Activated CD8-positive, alpha-beta T cell treated with anti-CD3 and anti-CD28 coated beads for 36 hours (primary cell): ENCODE measurements at places on chromosomes 4 and X. TPM values are rescaled to one million over a fixed set of nuclear protein-coding genes. Genes with fewer than 3 reads are reported as not detected.
A peak's percentile ranks its signal among the peaks of the same experiment; 100 is the strongest.

The ZDHHC15 gene
- 0.27 TPM for total RNA-seq

The SMIM43 gene
- not detected for total RNA-seq

The IQCM gene
- total RNA-seq = not detected

The RS1 gene
- not detected for total RNA-seq

The OTUD6A gene
- not detected for total RNA-seq

The IKBKG gene
- total RNA-seq = 34.4 TPM

The HTN1 gene
- not detected for total RNA-seq

The NAP1L2 gene
- 1.0 TPM for total RNA-seq

The ABLIM2 gene
- 0.54 TPM for total RNA-seq

The NEUROG2 gene
- 0.13 TPM for total RNA-seq

DNA sequence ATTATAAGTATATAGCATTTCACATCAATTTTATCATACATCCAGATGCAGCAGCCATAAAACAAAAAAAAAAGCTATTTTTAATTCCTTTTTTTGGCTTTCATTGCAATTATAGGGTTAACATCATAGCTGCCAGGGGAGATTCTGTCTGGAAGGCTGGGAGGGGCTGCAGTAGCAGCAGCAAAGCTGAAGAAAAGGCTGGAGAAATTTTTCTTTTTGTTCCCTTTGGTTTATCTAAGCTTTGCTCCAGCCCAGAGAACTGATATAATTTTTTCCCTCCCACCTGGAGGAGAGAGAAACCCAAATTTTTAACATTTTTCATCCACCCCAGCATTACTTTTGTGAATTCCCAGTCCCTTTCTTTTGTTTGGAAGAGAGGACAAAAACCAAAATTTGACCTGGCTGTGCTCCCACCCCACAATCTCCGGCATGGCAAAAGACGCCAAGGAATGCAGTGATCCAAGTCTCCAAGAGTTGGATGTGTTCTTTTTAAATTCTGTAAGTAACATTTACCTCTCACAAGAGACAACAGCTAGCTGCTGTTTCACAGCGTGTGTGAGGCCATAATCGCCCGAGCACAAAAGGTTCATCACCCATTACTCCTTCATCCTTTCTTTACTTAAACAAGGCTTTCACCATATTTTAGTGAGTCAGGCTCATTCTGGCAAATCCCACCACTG, 25.1 kb upstream of the FAM156A start:
- H3K4me3 ChIP-seq = no peak overlapping the region
- peaks cover 3% of the 10 kb centered on the region for H3K4me1 ChIP-seq
- no peak overlapping the region for H3K27ac ChIP-seq
- DNase-seq = no peak
- no peaks in the 10 kb centered on the region for H3K27me3 ChIP-seq

DNA sequence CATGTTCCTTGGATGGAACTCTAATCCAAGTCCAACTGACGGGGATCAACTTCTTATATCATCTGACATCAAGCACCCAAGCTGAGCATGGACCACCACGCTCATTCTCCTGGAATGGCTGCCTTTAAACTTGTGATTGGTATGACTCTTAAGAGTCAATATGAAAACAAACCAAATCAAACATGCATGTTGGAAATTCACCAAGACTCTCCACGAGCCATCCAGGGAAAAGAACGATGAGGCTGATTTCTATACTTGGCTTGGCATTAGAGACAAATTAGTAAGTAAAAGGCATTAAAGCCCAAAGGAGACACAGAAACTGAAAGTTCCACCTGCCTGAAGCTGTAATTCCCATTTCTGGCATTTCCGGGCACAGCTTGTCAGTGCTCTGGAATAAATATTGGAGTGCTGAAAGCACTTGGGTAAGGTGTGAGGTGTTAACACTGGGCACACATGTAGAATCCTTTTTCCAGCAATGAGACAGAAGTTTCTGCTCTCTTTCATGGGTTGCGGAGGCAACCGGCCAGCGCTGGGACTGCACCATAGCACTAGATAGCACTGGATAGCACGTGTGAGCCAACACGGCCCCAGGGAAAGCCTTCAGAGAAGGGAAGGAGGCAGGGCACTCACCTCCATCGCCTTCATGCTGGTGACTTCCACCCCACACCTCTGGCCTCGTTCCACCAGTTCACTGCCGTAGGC, 42.1 kb upstream of the CENPU start:
- no peak overlapping the region for H3K4me3 ChIP-seq
- H3K27ac ChIP-seq = no peak overlapping the region
- peaks cover 6% of the 10 kb centered on the region for H3K36me3 ChIP-seq
- no peaks in the 10 kb centered on the region for H3K27me3 ChIP-seq

GRCh38 chrX:143095816-143096215, 70.1 kb downstream of the SPANXN4 start:
- H3K4me3 ChIP-seq = no peak overlapping the region
- no peaks in the 10 kb centered on the region for H3K36me3 ChIP-seq
- no peaks in the 10 kb centered on the region for H3K4me1 ChIP-seq
- no peaks in the 10 kb centered on the region for H3K27me3 ChIP-seq
- H3K27ac ChIP-seq = no peak overlapping the region

GRCh38 chrX:13028871-13029636, 15.4 kb downstream of the FAM9C start:
- no peak for DNase-seq
- no peaks in the 10 kb centered on the region for H3K27me3 ChIP-seq
- peak overlapping the region; percentile 32 for H3K4me3 ChIP-seq
- H3K36me3 ChIP-seq = no peaks in the 10 kb centered on the region

DNA sequence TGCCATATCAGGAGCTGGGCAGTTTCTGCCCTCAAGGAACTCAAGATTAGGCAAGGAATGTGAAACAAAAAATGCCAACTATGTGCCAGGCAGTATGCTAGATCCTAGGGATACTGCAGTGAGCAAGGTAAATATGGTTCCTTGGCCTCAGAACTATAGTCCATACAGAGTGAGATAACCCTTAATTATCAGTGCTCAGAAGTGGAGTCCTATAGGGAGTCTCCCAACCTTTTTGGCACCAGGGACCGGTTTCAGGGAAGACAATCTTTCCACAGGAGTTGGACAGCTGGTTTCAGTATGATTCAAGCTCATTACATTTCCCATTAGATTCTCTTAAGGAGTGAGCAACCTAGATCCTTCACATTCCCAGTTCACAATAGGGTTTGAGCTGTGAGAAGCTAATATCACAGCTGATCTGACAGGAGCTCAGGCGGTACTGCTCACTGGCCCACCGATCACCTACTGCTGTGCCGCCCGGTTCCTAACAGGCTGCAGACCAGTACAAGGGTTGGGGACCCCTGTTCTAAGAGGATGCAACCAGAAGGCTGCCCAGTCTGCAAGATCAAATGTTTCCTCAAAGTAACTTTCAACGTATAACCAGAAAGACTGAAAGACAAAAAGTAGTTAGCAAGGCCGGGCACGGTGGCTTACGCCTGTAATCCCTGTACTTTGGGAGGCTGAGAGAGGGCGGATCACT, 1.7 kb upstream of the SRP72 start:
- H3K36me3 ChIP-seq = peaks cover 49% of the 10 kb centered on the region
- H3K4me3 ChIP-seq = peak overlapping the region; percentile 94
- DNase-seq = no peak

DNA sequence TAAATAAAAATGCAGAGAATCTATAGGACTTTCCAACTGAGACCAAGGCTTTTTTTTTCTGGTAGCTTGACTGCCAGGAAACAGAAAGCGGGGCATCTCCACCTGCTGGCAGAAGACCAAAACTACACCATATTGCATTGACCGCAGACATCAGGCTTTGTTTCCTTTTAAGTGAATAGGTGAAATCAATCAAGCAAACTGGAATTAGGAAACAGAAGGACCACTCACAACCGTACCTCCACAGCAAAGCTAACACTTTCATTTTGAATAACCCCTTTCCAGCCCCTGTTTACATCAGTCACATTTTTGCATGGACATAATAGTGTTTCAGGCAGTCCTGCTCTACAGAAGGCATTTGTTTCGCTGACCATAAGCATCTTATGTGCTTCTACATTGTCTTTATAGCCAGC, 218.2 kb downstream of the IDS start:
- H3K27me3 ChIP-seq = peaks cover 1% of the 10 kb centered on the region
- no peak overlapping the region for H3K27ac ChIP-seq
- H3K4me1 ChIP-seq = peaks cover 18% of the 10 kb centered on the region
- DNase-seq = peak; percentile 56
- H3K4me3 ChIP-seq = no peak overlapping the region

DNA sequence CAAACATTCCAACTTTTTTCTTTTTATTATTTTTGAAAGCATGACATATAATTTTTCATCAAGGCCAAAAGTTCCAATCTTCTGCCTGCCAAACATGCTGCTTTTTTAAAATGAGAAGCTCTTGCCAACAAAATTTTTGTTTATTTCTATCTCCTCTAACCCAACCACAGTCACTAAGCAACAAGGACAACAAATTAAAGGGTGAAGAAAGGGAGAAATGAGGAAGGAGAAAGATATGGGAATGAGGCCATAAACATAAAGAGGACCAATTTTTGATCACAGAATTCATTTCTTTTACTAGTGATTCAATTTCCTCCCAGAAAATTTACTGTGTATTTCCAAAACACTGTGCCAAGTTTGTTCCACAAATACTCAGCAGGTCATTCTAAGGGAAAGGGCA, 537.0 kb upstream of the DIAPH2 start:
- H3K4me3 ChIP-seq = no peak overlapping the region
- no peaks in the 10 kb centered on the region for H3K36me3 ChIP-seq
- H3K27ac ChIP-seq = no peak overlapping the region
- no peaks in the 10 kb centered on the region for H3K4me1 ChIP-seq
- no peaks in the 10 kb centered on the region for H3K27me3 ChIP-seq

GRCh38 chr4:186037692-186038658, 31.0 kb upstream of the TLR3 start:
- H3K27me3 ChIP-seq = peaks cover 28% of the 10 kb centered on the region
- no peaks in the 10 kb centered on the region for H3K4me1 ChIP-seq
- H3K4me3 ChIP-seq = no peak overlapping the region

DNA sequence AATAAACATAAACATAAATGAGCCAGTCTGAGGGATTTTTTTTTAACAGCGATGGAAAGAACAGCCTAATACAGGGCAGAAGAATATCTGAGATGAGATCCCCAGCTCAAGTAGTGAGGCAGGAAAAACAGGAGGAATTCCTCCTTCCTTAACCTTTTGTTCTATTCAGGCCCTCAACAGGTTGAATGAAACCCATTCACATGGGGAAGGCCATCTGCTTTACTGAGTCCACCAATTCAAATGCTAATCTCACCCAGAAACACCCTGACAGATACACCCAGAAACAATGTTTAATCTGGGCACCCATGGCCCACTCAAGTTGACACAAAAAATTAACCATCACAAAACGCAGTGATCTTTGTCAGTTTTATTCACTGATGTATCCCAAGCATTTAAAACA, 45.5 kb downstream of the SMIM31 start:
- H3K4me3 ChIP-seq = no peak overlapping the region
- H3K27me3 ChIP-seq = no peaks in the 10 kb centered on the region
- no peak for DNase-seq
- no peaks in the 10 kb centered on the region for H3K36me3 ChIP-seq

- H3K27ac ChIP-seq = peak overlapping the region; percentile 93
- peaks cover 37% of the 10 kb centered on the region for H3K4me1 ChIP-seq
- H3K27me3 ChIP-seq = no peaks in the 10 kb centered on the region
- H3K36me3 ChIP-seq = peaks cover 3% of the 10 kb centered on the region
- peak overlapping the region; percentile 95 for H3K4me3 ChIP-seq
- DNase-seq = no peak
These were observed 427 bp downstream of the LAMTOR3 start for GRCh38 chr4:99893839-99894160.

GRCh38 chr4:4961936-4962335, 57.3 kb downstream of the CYTL1 start:
- peaks cover 2% of the 10 kb centered on the region for H3K36me3 ChIP-seq
- H3K4me3 ChIP-seq = no peak overlapping the region
- H3K27ac ChIP-seq = no peak overlapping the region
- H3K4me1 ChIP-seq = no peaks in the 10 kb centered on the region
- H3K27me3 ChIP-seq = no peaks in the 10 kb centered on the region
- DNase-seq = no peak

GRCh38 chr4:106253364-106254129, 62.5 kb downstream of the TBCK start:
- no peaks in the 10 kb centered on the region for H3K4me1 ChIP-seq
- H3K27me3 ChIP-seq = no peaks in the 10 kb centered on the region
- H3K4me3 ChIP-seq = no peak overlapping the region
- no peak overlapping the region for H3K27ac ChIP-seq
- DNase-seq = no peak
- H3K36me3 ChIP-seq = peaks cover 7% of the 10 kb centered on the region

GRCh38 chr4:25863831-25864418, 1.1 kb upstream of the SEL1L3 start:
- H3K27me3 ChIP-seq = no peaks in the 10 kb centered on the region
- peak overlapping the region; percentile 55 for H3K27ac ChIP-seq
- peaks cover 31% of the 10 kb centered on the region for H3K4me1 ChIP-seq
- DNase-seq = no peak

DNA sequence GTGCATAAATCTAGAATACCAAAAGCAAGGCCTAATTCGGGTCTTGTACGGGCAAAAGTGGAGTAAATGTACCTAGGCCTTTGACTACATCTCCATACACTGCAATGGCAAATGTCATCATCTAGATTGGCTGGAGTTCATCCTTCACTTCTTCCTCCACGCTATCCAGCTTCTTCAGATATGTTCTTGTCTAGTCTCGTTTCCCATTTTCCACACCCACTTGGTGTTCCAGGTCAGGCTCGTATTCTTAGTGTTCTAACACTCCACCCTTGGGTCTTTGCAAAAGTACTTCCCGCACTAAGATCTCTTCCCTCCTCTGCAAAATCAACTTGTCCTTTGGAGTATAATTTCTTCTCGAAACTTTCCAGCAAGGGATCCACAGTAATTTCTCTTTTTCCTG, 1.4 kb downstream of the COQ2 start:
- peak overlapping the region; percentile 87 for H3K4me3 ChIP-seq
- no peak for DNase-seq
- H3K36me3 ChIP-seq = peaks cover 3% of the 10 kb centered on the region
- no peaks in the 10 kb centered on the region for H3K27me3 ChIP-seq
- no peak overlapping the region for H3K27ac ChIP-seq
- peaks cover 43% of the 10 kb centered on the region for H3K4me1 ChIP-seq

- DNase-seq = no peak
- no peaks in the 10 kb centered on the region for H3K36me3 ChIP-seq
- H3K27ac ChIP-seq = no peak overlapping the region
- H3K4me1 ChIP-seq = no peaks in the 10 kb centered on the region
- H3K27me3 ChIP-seq = no peaks in the 10 kb centered on the region
These were observed 12.4 kb downstream of the TENM3 start for GRCh38 chr4:182255441-182256190.

DNA sequence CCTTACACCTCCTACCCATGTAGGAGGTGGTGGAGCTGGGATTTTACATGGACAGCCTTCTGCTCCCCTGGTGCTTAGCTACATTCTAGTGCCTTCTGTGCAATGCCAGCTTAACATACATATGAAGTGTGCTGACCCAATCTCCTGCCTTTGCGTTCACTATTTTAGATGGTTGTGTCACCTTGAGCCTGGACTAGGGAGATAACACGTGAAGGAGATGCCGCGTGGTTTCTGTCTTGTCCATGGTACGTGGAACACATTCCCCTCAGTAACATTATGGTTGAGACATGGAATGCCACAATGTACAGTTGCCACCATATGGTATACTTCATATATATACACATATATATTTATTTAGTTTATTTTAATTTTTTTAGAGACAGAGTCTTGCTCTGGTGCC, 54.0 kb downstream of the TBL1X start:
- peaks cover 12% of the 10 kb centered on the region for H3K36me3 ChIP-seq
- H3K4me1 ChIP-seq = peaks cover 39% of the 10 kb centered on the region
- H3K27me3 ChIP-seq = no peaks in the 10 kb centered on the region
- no peak overlapping the region for H3K27ac ChIP-seq
